ENCODE measurements at places on chromosomes 6 and 20.

DNA sequence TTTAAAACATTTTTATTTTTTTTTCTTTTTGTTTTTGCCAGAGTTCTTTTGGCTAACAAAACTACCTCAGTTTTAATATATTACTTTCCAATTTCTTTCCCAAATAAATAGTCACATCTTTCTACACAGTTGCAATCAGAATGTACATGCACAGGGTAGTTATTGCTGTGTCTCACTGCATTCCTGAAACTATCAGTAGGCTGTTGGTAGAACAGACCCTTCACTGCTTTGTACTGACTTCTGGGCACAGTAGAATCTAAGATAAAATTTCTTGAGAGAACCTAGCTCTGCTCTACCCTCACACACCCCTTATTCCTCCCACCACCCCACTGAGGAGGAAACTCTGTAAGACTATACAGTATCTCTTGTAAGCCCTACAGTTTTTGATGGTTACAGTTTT is 19.9 kb downstream of the TPX2 start:
- no peak for DNase-seq

- DNase-seq = no peak
Observed at GRCh38 chr6:163422550-163422949, 8.0 kb downstream of the QKI start.

GRCh38 chr6:147911057-147911456 is 402.6 kb downstream of the SAMD5 start:
- no peak for DNase-seq

DNA sequence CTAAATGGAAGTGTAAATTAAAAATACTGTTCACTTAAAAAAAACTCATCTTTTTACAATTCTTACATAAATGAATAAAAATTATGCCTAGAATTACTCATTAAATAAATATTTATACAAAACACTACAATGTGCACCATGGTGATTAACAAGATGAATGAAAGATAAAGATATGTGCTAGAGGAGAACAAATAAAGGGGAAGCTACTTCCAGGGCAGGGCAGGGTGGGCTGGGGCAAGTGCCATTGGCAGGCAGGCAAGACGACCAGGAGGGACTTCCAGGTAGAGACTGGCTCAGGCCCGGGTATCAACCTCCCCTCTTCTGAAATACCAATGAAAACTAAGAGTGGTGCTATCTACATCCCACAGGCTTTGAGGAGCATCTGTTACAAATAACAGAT is 20.4 kb downstream of the PREP start:
- DNase-seq = no peak

GRCh38 chr20:46306743-46307138 is 1.6 kb downstream of the CDH22 start:
- DNase-seq = no peak

DNA sequence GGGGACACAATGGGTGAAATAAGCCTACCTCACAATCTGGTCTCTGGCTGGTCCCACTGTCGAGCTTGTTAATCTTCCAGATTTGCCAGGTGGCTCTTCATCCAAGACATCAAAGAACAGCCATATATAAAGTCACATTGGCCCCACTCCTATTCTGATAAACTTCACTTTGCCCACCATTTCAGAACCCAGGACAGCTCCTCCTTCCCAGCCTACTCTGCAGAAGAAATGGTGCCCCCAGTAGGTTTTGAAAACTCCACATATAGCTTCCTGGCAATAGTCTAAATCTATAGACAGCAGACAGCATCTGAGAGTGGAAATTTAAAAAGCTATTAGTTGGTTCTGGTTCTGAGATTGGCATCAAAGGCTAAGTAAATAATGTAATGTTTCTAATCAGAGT is 143.1 kb upstream of the PCSK2 start:
- no peak for DNase-seq

DNA sequence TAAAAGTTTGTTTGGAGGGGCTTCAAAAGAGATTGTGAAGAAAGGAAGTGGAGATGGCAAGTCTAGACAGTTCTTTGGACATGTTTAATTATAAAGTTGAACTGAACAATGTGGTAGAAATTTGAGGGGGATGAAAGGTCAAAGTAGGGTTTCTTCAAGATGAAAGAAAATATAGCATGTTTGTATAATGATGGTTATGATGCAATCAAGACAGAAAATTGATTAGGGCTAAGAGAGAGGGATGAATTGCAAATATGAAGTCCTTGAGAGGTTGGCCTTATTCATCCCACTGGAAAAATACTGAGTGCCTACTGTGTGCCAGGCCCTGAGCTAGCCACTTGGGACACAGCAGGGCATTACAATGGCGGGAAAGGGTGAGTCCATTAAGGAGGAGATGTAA is 37.6 kb downstream of the NHSL1 start:
- no peak for DNase-seq

- DNase-seq = no peak
Observed at GRCh38 chr20:17571153-17571527, 1.3 kb downstream of the DSTN start.

GRCh38 chr20:3747471-3747870 is 15.0 kb downstream of the HSPA12B start:
- DNase-seq = no peak

- no peak for DNase-seq
Observed at GRCh38 chr20:57788936-57789613, 79.3 kb upstream of the PMEPA1 start.

DNA sequence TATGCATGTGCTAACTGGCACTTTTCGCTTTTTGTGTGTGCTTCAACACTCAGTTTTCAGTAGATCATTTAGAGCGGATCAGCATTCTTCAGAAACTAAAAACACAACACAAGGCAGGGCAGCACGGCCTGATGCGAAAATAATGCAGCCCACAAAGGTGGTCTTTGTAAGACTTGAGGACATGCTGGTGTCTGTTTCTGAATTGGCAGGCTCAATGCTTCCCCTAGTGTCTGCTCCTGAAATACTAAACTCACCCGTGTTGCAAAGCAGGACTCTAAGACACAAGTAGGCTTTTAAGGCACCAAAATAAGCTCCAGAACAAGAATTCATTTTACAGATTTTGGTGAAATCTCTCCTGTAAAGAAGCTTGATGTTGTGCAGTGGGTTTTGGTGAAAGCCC is 676.5 kb downstream of the TENT5A start:
- peak; percentile 30 for DNase-seq

GRCh38 chr20:50713657-50714101 is 17.7 kb upstream of the PARD6B start:
- DNase-seq = no peak

GRCh38 chr20:45822857-45823256 is 4.3 kb downstream of the TNNC2 start:
- DNase-seq = no peak

DNA sequence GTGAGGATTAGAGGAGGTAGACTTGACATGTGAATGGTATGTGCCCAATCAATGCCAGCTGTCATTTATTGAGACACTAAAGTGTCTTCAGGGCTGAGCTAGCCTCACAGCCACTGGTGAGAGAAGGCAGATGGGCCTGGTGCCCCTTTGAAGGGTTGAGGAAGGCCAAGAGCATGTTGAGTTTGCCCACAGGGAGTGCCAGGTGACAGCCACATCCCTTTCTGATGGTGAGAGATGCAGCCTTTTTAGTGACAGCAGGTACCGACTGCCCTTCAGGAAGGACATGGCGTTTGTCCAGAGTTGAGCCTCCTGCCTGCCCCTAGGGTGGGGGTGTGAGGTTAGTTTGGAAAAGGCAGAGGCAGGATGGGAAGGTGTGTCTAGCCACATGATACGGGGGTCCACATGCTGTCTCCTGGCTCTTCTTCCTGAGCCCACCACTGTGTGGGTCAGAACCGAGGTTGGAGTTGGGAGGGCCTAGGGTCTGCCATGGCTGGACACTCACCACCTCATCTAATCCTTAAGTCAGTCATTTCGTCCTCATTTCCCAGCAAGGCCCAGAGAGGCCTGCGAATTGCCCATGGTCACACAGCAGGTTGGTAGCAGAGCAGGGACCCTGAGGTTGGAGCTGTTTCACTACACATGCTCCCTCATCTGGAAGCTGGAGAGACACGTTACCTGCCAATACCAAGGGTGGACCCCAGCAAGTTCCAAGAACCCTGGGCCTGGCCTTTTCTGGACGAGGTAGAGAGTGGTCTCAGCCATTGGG is 32.5 kb downstream of the SPDEF start:
- no peak for DNase-seq

- no peak for DNase-seq
Observed at GRCh38 chr6:17035257-17036064, 66.4 kb upstream of the STMND1 start.

GRCh38 chr6:153424719-153425400 is 293.8 kb upstream of the RGS17 start:
- no peak for DNase-seq

DNA sequence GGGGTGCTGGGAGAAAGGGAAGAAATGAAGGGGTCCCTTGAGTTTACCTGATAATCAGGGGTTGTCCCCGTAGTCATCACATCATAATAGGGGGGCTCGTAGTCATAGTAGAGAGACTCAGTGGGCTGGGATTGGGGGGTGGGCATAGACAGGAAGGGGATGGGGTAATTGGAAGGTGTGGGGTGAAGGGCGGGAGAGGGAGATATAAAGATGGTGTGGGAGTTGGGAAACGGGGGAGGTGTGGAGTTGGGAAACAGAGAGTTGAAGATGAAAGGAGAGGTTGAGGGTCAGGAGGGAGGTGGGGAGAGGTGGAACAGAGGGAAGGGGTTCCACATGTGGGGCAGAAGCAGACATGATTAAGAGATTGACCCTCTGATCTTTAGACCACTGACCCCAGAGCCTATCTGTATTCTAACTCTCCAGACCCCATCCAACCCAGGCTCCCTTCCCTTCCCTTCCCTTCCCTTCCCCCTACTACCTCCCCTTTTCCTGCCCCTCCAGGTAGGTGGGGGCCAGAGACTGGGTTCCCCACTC is 6.5 kb downstream of the COL11A2 start:
- no peak for DNase-seq

DNA sequence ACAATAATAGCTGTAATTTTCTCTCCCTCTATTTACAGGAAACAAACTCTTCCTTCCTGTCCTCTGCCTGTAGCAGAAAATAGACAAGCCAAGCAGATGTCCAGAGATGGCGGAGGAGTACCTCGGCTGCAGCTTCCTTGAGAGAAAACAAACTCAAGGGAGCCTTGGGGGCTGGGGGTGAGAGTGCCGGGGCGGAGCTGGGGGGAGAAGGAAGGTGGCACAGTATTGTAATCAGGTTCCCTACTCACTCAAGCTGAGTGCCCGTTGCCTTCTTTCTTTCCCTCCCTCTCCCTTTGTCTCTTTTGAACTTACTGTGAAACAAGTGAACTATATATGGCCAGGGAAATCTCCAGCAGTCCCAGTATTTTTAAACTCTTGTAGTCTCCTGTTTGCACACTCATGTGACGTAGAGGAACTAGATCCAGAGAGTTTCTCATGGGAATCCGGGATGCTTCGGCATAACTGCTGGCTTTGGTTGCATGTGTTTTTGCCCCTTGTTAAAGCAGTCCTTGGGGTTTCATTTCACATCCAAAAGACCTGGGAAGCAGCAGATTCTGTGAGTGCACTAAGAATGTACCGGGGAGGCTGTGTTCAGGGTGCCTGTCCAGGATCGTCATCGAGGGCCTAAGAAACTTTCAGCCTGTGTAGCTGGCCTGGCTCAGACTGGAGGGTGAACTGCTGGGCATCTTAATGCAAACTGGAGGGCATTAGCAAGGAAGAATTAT is 44.6 kb upstream of the HDDC2 start:
- no peak for DNase-seq

DNA sequence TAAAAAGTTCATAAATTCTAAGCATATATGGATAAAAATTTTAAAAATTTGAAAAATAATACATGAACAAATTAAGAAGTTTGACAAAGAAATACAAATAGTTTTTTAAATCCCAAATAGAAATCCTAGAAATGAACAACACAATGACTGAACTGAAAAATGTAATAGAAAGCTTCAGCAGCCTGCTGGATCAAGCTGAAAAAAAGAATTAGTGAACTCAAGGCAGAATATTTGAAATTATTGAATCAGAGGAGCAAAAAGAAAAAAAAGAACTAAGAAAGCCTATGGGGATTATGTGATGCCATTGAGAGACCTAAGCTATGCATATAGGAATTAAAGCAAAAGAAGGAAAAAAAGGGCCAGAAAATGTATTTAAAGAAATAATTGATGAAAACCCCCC is 39.9 kb upstream of the TFB1M start:
- no peak for DNase-seq
